ENCODE measurements at places on chromosomes 1 and 21.

DNA sequence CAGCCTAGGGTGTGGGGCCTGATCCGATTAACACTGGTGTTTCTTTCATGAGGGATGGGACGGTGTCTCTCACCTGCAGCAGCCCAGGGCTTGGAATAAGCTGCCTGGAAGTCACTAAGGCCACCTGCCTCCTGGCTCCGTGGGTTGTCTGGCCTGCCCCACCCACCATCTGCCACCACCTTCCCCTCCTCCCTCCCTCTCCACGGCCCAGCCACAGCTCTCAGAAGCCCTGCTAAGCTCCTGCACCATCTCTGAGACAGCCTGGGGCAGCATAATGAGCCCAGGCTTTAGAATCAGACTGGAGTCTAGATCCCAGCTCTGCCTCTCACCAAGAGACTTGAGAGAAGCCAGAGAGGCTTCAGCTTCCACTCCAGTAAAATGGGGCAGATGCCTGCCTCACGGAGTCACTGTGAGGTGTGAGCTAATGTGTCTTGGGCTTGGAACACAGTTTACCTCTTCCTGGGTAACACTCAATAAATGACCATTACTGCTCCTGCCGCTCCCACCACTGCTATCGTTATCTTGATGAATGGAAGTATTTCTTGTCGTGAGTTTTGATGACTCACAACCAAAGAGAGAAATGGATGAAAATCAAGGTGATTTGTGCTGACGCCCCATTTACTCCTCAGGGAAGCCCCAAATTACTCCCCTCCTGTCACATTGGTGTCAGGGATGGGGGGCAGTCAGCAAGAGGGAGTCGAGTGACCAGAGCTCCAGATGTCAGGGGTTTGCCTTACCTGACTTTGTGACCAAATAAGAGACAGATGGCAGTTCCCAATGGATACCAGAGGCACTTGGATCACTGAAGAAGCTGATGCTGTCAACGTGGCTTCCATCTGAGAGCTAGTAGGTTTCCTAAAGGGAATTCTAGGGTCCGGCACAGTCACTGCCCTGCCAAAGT, 23.5 kb upstream of the C1QA start:
- no peak for DNase-seq

GRCh38 chr1:183571678-183572268, 18.5 kb downstream of the NCF2 start:
- DNase-seq: peak; percentile 25

- no peak for DNase-seq
Measured at GRCh38 chr1:182580736-182581135, 8.3 kb downstream of the RNASEL start.

- no peak for DNase-seq
Measured at GRCh38 chr1:4614371-4615137, 39.9 kb upstream of the AJAP1 start.

DNA sequence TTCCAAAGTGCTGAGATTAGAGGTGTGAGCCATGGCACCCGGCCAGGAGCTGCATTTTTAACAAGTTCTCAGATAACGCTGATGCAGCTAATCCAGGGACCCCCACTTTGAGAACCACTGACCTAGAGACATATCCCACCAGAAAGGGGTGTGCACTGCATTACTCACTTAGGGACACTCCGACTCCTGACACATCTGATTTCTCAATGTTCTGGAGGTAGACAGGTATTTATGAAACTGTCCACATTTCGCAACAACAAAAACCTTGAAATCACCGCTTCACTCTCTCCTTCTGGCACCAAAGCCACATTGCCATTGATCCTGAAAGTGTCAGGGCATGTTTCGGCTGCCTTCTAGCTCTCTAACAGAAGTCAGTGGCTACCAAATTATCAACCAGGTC, 23.2 kb upstream of the CAMTA1 start:
- DNase-seq: no peak

GRCh38 chr1:63523738-63524137, 413 bp downstream of the EFCAB7 start:
- DNase-seq: peak; percentile 6

Data from fibroblast of skin of scalp (primary cell).